Effector memory CD8-positive, alpha-beta T cell (primary cell): ENCODE measurements at places on chromosomes 6 and 20.
A peak's percentile ranks its signal among the peaks of the same experiment; 100 is the strongest.

GRCh38 chr6:38498085-38498484 is 141.6 kb downstream of the BTBD9 start:
- no peaks in the 10 kb centered on the region for H3K27me3 ChIP-seq
- no peak overlapping the region for H3K27ac ChIP-seq
- no peaks in the 10 kb centered on the region for H3K36me3 ChIP-seq
- DNase-seq = no peak
- peaks cover 9% of the 10 kb centered on the region for H3K4me1 ChIP-seq
- no peak overlapping the region for H3K4me3 ChIP-seq

DNA sequence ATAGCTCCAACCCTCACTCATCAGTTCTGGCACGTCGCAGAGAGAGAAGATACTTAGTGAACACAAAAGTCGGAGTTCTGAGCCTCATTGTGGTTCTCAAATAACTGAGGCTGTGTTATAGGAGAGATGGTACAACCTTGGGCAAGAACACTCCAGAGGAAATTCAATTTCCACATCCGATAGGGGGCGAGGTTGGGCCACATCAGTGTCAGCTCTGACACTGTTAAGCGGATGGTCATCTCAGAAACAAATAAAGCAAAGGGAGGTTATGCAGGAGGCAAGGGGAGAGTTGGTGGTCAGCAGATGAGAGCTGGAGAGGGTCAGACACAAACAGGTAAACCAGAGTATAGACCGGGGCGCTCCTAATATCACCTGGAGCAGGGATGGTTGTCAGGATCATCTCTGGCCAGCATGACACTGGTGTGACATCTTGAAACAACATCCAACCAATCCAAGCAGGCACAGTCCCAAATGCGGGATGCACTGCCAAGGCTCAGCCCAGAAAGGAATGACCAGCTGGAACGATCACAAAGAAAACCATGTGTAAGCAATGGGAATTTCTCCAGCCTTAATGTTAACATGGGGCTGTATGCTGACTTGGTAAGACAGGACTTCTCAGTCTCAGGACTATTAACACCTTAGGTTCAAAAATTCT is 331.8 kb downstream of the HACE1 start:
- H3K36me3 ChIP-seq = peaks cover 2% of the 10 kb centered on the region
- DNase-seq = no peak
- peaks cover 32% of the 10 kb centered on the region for H3K27me3 ChIP-seq
- H3K4me3 ChIP-seq = no peak overlapping the region
- no peak overlapping the region for H3K27ac ChIP-seq

GRCh38 chr20:53321596-53321995 is 272.0 kb downstream of the ZNF217 start:
- no peak overlapping the region for H3K4me3 ChIP-seq
- DNase-seq = no peak
- peaks cover 43% of the 10 kb centered on the region for H3K27me3 ChIP-seq
- peaks cover 2% of the 10 kb centered on the region for H3K4me1 ChIP-seq
- peaks cover 2% of the 10 kb centered on the region for H3K36me3 ChIP-seq
- H3K27ac ChIP-seq = no peak overlapping the region

- no peaks in the 10 kb centered on the region for H3K4me1 ChIP-seq
- H3K27me3 ChIP-seq = no peaks in the 10 kb centered on the region
- no peak for DNase-seq
- H3K27ac ChIP-seq = no peak overlapping the region
- no peak overlapping the region for H3K4me3 ChIP-seq
- H3K36me3 ChIP-seq = no peaks in the 10 kb centered on the region
Measured at GRCh38 chr6:96074006-96074405, 58.2 kb downstream of the FUT9 start.

GRCh38 chr6:13201336-13201735 is 127.0 kb downstream of the TBC1D7 start:
- H3K4me1 ChIP-seq = no peaks in the 10 kb centered on the region
- no peaks in the 10 kb centered on the region for H3K36me3 ChIP-seq
- DNase-seq = no peak
- peaks cover 48% of the 10 kb centered on the region for H3K27me3 ChIP-seq
- H3K27ac ChIP-seq = no peak overlapping the region
- H3K4me3 ChIP-seq = no peak overlapping the region

- no peaks in the 10 kb centered on the region for H3K36me3 ChIP-seq
- no peak overlapping the region for H3K27ac ChIP-seq
- DNase-seq = no peak
Measured at GRCh38 chr6:81228912-81229555, 523.4 kb downstream of the TENT5A start.

DNA sequence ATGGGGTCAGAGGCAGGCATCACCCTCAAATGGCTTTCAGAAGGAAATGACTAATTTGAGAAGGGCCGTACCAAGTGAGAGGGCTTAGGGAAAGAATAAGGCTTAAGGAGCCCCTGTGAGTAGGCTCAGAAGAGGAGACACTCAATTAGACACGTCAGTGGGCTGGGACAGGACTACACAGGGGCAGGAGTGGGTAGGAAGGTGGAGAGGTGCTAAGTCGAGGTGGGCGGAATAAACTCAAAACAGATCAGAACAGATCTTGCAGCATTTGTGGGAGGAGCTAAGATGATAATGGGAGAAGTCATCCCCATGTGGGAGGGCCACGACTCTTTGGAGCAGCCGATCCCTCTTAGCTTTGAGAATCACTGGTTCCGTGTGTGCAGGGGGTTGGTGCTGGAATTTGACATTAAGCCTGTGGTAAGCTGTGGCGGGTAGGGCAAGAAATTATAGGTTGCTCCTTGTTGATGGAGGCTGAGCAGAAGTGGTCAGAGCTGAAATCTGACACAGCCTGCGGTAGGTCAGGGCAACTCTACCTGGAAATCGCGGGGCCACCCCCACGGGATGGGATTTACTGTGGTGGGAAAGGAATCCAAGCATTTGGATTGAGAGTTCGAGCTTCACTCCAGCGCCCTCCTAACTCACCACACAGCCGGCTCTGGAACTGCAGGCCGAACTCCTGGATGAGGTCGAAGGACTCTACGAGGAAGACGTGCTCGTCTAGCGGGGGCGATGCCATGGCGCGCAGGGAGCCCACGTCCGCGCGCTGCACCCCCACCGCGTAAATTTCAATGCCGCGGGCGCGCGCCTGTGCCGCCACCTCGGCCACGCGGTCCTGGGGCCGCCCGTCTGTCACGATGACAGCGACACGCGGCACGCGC is 2.8 kb upstream of the RBPJL start:
- no peak overlapping the region for H3K27ac ChIP-seq
- H3K36me3 ChIP-seq = no peaks in the 10 kb centered on the region
- H3K4me3 ChIP-seq = no peak overlapping the region
- DNase-seq = no peak
- no peaks in the 10 kb centered on the region for H3K4me1 ChIP-seq

DNA sequence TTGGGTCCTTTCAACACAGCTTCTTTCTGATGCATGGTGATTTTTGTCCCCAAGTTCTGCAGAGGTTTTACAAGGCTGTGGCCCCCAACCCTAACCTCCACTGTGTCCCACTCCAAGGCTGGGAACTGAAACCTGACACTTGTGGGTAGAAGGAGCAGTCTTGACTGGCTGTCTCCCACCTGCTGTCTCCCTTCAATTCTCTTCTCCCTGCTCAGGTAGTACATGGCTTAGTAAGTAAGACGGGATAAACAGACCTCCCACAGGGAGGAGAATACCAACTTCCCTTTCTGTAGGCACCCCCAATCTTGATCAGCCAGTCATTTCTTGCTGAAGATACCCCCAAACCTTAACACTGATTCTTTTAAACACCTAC is 25.0 kb downstream of the TGM6 start:
- no peak overlapping the region for H3K4me3 ChIP-seq
- DNase-seq = no peak
- no peak overlapping the region for H3K27ac ChIP-seq
- no peaks in the 10 kb centered on the region for H3K36me3 ChIP-seq
- peaks cover 21% of the 10 kb centered on the region for H3K27me3 ChIP-seq

GRCh38 chr20:44938637-44939036 is 21.6 kb downstream of the TOMM34 start:
- H3K27ac ChIP-seq = peak overlapping the region; percentile 59
- H3K4me3 ChIP-seq = no peak overlapping the region
- peaks cover 15% of the 10 kb centered on the region for H3K36me3 ChIP-seq
- DNase-seq = no peak

DNA sequence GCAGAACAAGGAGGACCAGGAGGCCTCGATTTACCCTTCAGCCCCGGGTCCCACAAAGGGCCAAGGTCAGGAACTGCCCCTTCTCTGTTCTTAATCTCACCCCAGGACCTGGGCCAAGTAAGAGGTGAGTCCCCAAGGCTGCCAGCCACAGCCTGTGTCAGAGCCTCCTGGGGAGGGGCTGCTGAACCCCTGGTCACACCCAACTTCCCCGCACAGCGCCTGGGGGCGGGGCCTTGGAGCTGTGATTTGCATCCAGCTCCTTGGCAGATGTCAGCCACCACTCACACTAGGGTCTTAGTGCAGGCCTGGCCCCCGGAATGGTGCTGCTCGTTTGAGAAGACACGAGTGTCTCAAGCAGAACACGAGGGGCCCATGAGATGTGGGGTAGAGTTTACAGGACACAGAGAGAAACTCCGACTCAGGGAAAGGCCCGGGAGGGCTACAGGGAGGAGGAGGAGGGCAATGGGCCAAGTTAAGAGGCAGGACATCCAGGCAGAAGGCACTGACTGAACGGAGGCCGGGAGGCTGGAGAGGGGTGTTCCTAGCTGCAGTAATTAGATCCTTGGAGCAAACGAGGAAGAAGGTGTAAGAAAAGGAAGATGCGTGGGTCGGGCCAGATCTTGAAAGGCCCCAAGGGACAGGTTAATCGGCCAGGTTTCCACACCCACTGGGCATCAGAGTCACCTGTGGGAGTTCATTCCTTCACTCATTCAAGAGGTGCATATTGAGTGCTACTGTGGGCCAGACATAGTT is 26.9 kb downstream of the ZBP1 start:
- no peak for DNase-seq
- H3K27me3 ChIP-seq = peaks cover 8% of the 10 kb centered on the region
- no peak overlapping the region for H3K4me3 ChIP-seq
- peaks cover 7% of the 10 kb centered on the region for H3K4me1 ChIP-seq
- H3K36me3 ChIP-seq = no peaks in the 10 kb centered on the region
- H3K27ac ChIP-seq = no peak overlapping the region
